ENCODE measurements at places on chromosomes 1 and 21.

DNA sequence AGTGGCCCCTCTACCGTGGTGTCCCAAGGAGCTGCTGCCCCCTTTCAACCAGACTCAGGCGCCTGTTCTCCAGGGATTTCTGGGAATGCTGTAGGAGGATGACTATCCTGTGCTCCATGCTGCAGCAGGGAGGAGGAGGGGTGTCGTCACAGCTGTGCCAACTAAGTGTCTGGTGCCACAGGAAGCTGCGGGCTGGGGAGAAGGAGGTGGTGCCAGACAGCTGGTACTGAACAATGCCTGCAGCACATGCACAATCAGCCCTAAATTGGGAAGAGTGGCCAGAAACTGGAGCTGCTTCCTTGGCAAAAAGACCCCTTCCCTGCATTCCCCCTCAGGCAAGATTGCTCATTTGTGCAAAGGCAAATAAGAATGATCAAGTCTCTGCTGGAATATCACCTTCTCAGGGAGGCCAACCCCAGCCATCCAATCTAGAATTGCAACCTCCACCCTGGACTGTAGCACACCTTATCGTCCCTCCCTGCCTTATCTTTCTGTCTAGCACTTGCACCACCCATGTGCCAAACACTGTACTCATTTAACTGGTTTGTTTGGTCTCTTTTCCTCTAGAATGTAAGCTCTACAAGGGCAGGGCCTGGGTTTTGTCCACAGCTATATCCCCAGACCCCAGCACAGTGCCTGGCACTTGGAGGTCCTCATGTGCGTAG lies 33.3 kb downstream of the LAMB3 start:
- no peak for DNase-seq

DNA sequence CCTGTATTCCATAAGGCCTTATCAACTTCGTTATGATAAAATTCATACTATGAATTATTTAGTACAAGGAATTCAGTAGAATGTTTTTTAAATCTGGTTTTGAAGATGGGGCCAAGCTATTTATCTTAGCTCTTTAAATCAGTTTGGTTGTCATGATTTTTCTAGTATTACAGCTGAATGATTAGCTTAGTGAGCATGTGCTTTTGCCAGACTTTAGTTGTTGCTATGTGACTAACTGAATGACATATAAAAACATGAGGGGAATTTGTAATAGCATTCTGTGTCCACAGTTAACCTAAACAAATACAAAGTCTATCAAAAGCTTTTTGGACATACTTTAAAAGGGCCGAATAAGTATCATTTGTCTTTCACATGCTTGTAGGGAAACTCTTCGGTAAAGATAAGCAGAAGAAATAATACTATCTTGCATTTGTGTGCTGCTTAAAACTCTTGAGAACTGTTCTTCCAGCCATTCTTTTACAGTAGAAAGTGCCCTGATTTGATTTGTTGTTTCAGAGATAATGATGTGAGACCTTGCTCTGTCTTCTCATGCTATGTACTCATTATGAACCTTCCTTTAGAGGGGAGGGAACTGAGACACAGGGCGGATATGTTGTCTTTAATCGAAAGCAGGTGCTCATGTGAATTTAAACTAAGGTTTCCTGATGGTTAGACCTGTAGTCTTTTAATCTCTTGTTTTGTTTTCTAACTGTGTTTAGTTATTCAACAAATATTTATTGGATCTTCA lies 18.8 kb downstream of the NEK7 start:
- no peak for DNase-seq

DNA sequence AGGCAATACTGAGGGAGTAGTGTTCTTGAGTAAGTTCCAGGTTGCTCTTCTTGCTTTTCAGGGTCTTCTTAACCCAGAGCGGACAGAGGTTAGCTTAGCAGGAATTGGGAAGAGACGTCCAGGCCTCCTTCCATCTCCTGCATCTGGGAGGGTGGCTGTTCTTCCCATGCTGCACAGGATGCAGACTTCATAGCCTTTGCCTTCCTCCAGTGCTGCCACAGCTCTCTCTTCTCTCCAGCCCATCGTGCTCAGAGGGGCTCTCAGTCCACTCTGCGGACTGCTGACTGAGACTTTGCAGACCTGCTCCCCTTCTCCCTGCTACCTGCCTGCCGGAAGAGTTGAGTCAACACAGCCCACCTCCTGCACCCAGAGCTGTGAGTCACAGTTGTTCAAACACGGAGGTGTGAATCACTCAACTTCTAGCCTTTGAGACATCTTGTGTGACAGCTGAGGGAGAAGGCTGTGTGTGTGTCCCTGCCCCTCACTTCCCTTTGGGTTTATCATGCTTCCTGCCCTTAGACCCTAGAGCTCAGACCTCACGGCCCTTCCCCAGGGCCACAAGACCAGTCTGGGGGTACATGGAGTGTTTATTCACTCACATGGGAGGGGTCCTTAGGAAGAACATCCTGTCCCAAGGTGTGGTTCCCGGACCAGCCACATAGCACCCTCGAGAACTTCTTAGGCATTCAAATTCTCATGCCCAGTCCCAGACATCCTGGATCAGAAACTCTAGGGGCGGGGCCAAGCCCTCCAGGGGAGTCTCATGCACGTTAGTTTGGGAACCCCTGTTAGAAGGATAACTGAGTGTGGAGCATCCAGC lies 158.3 kb upstream of the CACNA1E start:
- DNase-seq: no peak

- peak; percentile 35 for DNase-seq
These were observed 1.2 kb upstream of the IFFO2 start for GRCh38 chr1:18957532-18958300.

GRCh38 chr1:38547321-38547720 lies 312.3 kb downstream of the RRAGC start:
- no peak for DNase-seq

DNA sequence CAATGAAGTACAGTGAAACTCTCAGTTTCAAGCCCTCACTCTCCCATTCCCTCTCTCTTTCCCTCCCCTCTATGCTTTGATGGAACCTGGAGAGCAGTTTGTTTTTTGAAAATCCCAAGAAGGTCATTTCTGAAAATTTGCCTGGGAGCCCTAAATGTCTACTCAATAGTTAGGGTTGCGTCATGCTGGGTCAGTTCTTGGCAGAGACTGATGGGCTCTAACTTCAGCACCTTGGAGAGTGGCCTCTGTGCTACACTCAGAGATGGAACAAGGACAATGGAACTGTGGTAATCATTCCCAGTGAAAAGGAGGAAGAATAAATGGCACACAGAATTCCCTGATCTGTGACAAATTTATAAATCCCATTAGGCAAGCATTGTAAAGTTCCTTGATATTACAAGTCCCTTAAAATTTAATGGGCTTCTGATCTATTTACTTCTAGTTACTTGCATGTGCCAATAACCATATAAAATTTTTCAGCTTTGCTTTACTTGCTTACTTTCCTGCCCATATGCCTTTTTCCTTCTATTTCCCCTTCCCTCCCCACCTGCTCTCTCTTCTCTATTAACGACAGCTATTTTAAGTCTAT lies 182.9 kb upstream of the KCND3 start:
- DNase-seq: peak; percentile 22

- no peak for DNase-seq
These were observed 65.1 kb downstream of the ADARB1 start for GRCh38 chr21:45139473-45139872.

GRCh38 chr1:161381707-161382106 lies 14.0 kb upstream of the CFAP126 start:
- no peak for DNase-seq

DNA sequence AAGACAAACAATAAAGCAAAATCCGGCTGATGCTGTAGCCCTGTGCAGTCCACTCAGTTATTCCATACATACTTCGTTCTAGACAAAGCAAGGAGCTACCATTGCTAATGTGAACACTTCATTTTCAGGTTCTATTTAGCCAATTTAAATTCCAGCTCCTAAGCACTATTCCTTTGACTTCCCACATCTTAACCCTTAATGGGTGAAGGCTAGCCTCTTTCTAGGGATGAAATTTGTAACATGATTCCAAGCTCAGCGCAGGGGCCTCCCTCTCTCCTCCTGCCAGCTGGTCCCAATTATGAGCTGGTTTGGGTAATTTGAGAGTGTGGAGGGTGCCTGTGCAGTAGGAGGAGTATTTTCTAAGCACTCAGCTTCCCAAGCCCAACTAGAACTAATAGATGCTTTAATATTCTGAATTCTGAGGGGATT lies 53.9 kb upstream of the PTGFRN start:
- DNase-seq: no peak

DNA sequence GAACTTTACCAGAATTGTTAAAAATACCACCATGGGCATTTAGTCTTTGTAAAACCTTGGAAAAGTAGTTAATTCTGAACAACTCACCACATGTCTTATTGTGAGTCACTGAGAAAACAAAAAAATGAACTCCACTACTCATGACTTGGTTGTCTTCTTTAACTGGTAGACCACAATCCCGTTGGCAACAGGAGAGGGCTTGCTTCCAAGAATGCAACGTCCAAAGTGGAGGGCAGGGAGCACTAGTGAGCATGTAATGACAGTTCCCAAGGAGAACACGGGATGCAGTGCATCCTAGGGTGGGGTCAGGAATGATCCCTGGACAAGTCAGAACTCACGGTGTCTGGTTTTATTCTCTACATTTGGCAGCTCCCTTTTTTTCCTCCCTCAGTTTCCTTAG lies 15.2 kb upstream of the HMCN1 start:
- DNase-seq: no peak

GRCh38 chr1:168676029-168676812 lies 52.8 kb downstream of the DPT start:
- DNase-seq: no peak

- no peak for DNase-seq
These were observed 87.5 kb downstream of the IER5 start for GRCh38 chr1:181175955-181176354.

GRCh38 chr1:44315521-44315920 lies 39.5 kb downstream of the ERI3 start:
- DNase-seq: no peak

DNA sequence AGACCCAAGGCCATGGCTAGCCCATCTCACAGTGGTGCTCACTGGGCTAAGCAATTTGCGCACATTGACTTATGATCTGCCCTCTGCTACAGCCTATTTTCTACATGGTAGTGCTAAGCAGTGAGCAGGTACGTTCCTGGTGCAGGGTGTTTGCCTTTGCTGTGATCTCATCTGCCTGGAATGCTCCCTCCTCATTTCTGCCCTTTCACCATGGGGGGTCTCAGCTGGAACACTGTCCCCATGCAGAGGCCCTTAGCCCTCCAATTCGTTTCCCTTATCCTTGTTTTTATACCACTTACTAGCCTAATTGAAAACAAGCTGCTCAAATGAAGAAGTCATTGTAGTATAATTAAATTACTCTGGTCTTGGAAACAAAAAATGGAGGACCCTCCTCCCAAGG lies 2.0 kb upstream of the B3GALT5 start:
- DNase-seq: no peak

DNA sequence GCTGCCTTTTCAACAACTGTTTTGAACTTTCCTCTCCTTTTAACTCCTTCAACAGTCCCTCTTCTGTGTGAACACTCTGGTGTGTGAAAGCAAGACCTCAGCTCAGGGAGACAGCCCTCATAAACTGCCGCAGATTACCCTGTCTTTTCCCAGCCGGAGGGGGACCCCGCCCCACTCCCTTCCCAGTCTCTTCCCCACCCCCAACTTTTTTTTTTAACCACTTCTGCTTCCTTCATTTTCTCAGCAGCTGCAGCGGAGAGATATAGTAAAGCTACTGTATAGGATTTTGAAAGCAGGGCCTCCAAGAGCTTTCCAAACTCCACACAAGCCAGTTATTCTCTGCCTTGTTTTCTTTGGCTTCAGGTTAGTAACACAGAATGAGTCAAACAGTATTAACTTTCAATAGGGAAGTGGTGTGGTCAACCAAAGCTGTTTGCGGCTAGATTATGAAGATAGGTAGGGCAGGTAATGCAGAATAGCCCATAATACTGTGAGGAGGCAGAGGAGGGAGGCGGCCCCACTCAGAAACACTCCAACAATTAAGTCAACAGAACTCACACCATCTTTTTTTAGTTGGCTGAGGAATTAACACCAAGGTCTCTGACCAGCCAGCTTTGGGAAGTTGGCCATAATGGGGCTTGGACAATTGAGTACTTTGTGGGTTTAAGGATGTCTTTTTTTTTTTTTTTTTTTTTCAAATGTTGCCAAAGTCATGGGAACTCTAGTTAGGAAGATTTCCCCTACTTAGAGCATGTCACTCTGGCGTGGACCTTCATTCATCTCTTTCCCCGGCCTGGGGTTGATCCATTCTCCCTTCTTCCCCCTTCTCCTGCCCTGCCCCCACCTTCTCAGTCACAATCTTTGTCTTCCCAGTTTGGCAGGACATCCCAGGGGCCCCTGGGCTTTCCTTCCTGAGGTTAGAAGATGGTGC lies 177.0 kb downstream of the CLIC6 start:
- DNase-seq: peak; percentile 80

DNA sequence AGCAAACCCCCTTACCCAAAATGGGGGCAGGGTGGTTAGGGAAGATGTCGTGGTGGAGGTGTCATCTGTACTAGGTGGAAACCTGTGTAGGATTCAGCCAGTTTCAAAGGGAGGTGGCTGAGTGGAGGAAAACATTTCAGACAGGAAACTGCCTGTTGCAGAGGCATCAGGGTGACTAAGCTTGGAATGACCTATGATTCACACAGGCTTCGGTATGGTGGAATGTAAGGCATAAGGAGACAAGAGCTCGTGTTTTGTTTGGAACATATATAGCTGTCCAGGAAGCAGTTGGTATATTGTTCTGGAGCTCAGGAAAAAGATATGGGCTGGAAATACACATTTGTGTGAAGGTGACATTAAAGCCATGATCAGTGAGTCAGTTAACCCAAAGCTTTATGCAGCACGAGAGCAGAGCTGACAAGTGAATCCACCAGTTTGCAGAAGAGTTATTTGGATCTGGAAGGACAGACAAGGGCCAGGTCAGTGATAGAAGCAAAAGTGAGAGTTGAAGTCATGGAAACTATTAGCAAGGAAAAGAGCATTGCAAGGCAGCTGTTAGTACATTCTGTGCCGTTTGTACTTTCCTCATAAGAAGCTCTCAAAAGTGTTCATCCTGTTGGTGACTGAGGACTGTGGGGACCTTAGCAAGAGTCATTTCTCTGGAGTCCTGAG lies 12.2 kb downstream of the UTP25 start:
- DNase-seq: no peak

DNA sequence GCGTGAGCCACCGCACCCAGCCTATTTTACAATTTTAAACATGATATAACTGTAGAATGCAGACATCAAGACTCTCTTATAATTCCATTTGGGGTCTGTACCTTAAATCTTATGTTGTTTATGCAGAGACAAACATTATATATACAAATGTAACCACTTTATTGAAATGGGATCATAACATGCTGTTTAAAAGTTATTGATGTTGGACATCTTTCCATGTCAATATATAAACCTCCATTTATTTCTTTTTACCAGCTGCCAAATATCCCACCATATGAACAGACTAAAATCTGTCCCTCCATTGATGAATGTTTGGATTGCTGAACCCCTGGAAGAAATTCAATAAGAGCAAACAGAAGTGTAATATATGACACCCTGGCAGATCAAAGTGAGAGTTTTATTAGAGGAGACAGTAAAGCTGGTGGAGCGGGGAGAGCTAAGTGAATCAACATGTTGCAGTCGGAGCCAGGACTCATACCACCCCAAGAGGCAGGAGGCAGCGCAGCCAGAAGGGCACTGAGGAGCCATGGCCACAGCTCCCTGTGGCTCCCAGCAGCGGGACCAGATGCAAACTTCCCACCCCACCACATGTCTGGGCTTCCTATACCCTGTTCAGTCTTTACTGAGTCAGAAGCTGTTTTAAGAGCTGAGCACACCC lies 4.7 kb upstream of the PCSK9 start:
- no peak for DNase-seq
